ENCODE measurements at places on chromosomes 3 and 15.

- no peak for DNase-seq
Measured at GRCh38 chr15:58522391-58522790, 90.6 kb downstream of the LIPC start.

DNA sequence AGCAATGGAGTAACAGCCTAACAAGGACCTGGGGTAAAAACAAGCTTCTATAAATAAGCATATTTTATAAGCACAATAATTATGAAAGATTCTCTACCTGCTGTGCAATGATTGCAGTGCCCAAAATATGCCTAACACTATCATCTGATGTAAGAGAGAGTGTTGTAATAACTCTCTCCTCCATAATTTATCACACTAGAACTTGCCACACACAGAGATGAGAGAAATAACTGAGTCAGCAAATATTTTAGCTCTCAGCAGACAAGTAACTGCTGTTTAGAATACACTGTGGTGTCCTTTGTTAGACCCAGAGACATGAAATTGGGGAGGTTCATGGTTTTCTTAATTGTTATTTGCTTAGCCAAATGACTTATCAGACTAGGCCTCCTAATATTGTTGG, 105.3 kb upstream of the ACP3 start:
- no peak for DNase-seq

- DNase-seq: no peak
Measured at GRCh38 chr3:47011371-47011770, 31.9 kb downstream of the NBEAL2 start.

- no peak for DNase-seq
Measured at GRCh38 chr15:45156744-45157455, 27.1 kb downstream of the DUOX1 start.

- no peak for DNase-seq
Measured at GRCh38 chr3:9339761-9340471, 22.9 kb upstream of the THUMPD3 start.

GRCh38 chr15:31272558-31273257, 53.9 kb upstream of the KLF13 start:
- DNase-seq: no peak

- no peak for DNase-seq
Measured at GRCh38 chr3:31250116-31250777, 282.5 kb upstream of the STT3B start.

DNA sequence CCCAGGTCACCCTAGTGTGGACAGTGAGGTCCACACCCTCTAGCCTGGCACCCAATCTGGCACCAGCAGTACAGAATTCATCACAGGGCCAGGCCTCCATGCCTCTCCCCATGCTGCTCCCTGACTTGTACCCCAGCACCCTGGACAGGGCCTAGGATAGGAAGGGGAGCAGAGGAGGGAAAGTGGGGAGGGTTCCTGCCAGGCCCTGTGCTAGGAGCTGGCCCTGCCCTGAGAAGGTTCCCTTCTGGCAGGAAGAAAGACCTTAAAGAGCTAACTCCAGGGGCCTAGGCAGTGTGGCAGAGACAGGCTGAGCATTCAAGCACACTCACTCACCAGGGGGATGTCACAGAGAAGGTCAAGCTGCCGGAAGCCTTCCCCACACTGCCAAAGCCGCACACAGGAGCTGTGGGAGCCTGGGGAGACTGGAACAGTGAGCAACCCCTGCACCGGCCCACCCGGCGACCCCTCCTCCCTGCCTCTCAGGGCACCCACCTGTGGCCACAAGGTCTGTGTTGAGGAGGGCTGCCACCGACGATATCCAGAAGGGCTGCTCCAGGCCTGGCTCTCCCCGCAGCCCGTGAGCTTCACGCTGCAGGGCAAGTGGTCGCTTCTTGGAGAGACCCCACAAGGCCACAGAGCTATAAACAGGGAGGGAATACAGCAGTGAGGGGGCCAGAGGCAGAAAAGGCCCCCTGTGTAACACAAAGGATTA, 7.4 kb downstream of the RRP9 start:
- DNase-seq: no peak

- no peak for DNase-seq
Measured at GRCh38 chr15:28269097-28269496, 52.9 kb downstream of the HERC2 start.

DNA sequence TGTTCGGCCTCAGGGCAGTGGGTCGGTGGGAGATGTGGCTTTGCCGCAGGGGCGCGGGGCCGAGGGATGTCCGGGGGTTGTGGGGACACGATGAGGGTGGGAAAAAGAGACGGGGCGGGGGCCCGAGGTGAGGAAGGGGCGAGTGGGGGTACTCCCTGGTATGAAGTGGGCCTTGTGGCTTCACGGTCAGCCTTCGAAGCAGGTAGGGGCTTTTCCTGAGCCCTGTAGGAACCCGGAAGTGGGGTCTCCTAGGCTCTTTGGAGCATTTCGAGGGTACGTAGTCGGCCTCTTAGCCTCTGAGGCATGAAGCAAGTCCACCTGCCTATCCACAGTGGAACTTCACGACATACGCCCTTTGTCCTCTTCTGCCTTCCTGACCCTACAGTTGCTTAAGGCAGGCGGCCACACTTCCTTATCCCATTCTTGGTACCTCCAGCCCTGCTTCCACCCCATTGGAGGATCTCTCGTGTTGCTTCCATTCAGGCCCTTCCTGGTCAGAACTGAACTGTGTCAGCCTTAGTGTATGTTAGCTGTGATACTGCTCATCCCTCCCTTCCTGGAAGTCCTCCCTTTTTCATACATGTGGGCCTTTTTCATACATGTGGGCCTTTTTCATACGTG, 389 bp downstream of the ARPC4 start:
- DNase-seq: no peak

- no peak for DNase-seq
Measured at GRCh38 chr15:92672102-92672501, 16.5 kb upstream of the FAM174B start.

- no peak for DNase-seq
Measured at GRCh38 chr3:189727898-189728297, 96.7 kb downstream of the TP63 start.

DNA sequence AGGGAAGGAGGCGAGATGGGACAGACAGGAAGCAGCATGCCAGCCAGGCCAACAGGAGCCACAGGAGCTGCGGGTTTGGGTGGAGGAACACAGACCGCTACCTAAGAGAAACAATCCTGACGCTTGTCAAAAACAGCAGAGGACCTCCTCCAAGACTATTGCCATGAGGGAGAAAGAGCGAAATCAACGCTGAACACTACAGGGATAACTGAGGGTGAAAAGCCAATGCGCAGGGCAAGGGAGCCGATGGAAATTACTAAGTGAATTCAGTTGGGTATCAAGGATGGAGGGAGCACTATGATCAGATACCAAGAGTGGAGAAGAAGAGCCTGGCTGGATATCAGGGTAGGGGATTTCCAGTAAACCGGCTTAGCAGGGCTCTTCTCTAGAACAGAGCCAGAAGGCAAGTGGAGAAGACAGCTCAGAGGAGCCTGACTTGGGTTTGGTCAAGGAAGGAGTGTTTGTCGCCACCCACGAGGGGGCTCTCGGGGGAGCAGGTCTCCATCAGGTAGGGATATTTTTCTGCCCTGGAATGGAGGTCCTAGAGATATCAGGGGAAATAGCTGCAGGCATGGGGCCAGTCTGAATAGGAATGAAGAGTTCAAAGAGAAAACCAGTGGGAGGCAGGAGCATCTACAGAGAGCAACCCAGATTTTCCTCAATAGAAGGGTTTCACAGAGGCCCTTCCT, 48.4 kb downstream of the SLC41A3 start:
- DNase-seq: no peak

DNA sequence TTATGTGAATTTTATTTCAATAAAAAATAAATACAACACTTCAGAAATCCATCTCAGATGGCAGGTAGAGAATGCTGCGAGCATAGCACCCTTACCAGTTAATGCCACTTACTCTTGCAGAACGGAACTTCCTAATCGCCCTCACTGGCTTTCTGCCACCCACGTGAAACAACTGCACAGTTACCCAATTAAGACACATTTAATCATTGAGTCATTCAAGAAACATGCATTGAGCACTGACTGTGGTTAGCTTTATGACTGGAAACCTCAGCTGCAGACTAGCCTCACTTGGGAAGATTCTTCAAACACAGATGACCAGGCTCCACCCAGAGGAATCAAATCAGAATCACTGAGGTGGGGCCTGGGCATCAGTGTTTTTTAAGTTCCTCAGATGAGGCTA, 5.6 kb upstream of the MFGE8 start:
- DNase-seq: no peak

DNA sequence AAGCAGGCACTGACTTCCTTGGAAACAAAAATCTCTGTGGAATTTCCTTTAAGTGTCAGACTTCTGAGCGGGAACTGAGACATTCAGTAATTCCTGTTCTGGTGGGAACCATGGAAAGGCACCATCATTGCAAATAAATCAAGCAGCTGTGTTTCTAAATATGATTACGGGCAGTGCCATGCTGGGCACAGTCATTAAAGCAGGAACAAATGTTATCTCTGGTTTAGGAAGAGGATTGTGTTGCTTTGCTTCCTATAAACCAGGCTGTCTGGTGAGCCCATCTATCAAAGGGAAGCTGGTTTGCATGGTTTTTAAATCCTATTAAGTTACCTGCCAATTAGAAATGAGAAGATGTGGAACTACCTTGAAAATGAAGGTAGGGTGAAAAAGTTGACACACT, 86.7 kb downstream of the EBLN2 start:
- no peak for DNase-seq

DNA sequence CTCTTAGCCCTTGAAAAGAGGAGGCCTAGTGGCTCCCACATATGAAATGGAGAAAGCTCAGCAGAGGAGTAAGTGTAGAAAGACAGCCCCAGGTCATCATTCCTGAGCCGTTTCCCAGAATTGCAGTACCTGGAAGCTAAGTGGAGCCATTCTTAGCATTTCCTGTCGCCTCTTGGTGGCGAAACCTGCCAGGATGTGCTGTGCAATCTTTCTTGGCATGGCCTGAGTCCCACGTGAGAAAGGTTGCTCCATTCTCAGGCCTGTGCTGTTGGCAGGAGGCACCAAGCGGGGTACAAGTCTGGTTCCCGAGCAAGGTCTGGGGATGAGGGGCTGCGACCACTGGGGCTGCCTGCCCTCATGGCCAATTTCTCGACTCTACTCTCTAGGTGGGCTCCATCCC, 207.2 kb upstream of the TPM1 start:
- no peak for DNase-seq

DNA sequence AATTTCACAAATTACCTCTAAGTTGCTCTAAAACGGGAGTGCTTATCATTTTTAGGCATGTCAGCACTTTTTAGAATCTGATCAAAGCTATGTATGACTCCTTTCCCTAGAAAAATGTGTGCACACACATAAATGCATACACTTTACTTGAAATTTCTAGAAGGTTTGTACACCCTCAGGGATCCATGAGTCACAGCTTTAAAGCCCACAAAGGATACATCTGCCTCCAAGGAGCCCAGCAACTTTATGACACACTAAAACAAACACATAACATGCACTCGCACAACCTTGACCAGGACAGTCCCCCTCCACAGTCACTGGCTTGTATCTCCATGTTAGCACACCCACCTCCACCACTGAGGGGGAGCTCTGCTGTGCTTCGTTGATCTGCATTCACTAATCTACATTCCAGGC, 722.0 kb upstream of the CFAP20DC start:
- no peak for DNase-seq
